HuH-7.5 (cell line): ENCODE measurements at places on chromosomes 16 and 17.
A peak's percentile ranks its signal among the peaks of the same experiment; 100 is the strongest.

GRCh38 chr17:31491376-31492131, 100.1 kb downstream of the RAB11FIP4 start:
- no peak for DNase-seq

GRCh38 chr17:45883063-45883462, 11.3 kb upstream of the MAPT start:
- DNase-seq, result no peak

DNA sequence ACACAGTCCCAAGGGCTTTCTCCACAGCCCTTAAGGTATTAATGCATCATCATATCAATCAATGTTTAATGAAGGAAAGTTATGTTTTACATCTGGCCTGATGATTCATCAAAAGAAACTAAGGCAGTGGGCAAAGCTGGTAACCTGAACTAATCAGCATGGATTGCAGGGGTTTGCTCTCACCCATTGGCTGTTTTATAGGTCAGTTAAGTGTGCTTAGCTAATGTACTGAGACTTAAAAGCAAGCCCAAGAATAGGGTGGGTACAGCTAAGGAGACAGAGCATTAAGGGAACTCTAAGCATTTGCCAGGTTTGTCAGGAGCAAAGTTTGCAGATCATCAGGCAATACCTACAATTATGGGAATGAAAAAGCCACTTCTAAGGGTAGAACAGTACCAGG, 1247.6 kb downstream of the CDH8 start:
- no peak for DNase-seq

DNA sequence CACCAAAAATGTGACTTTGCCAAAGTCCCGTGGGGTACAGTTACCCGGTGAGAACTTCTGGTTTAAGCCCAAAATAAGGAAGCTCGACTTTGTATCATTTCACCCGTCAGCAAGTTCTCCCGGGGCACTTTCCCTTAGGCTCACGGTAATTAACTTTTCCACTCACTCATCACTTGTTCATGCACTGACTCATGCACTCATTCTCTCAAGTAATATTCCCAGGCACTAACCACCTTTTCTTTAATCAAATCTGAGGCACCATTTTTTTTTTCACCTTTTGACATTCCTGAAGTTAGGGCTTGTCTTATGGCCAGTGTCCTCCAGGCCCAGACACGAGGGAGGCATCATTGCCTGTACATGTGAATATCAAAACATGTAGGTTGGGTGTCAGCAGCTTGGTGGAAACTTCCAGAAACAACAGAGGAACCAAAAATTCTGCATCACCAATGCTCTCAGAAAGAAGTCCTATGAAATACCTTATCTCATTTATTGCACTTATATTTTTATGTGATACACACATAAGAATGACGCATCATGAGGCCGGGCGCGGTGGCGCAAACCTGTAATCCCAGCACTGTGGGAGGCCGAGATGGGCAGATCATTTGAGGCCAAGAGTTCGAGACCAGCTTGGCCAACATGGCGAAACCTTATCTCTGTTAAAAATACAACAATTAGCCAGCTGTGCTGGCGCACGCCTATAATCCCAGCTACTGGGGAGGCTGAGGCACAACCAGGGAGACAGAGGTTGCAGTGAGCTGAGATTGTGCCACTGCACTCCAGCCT, 36.1 kb upstream of the ATP2C2 start:
- no peak for DNase-seq

DNA sequence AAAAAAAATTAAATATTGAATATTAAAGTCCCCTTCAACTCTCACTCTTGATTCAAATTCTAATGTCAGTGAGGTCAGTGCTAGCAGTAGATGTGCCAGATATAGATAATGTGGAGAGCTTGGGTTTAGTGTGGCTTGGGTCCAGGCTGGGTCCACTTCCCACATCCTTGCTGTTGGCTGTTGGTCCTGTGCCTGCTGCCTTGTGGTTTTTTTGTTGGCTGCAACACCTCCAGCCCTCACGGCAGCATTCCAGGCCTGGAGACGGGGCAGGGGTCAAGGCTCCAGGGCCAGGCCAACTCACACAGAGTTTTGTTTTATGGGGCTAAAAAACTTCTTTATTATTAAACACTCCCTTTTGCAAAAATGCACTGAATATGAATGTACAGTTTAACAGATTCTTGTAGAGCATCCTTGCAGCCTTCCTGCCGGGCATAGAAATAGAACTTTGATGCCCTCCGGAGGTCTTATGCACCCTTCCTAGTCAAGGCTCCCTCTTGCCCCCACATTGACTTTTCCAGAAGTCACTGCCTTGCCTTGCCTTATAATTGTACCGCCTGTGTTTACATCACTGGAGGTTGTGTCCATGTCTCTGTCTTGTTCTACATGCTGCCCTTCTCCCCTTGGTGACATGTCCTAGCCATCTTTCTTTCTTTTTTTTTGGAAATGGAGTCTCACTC, 25.5 kb upstream of the MYO15B start:
- peak; percentile 38 for DNase-seq
